Activated gamma-delta T cell treated with Interleukin-2 at 50 U/mL for 16 hours (primary cell): ENCODE measurements at places on chromosomes 3 and 15.

DNA sequence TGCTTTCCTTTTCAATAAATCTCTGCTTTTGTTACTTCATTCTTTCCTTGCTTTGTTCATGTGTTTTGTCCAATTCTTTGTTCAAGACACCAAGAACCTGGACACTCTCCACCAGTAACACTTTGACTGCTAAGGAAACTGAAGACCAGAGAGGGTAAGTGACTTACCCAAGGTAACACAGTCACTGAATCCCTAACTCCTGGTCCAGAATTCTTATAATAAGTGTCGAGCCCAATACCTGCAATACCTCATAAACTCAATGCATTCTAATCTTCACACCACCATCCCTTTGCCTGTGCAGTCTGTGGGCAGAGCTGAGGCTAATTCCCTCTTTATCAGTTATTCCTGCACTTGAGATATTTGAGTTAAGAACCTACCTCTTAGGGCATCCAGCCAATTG is 237.8 kb downstream of the UACA start:
- no peak for DNase-seq

GRCh38 chr3:50450209-50450921 is 53.1 kb downstream of the CACNA2D2 start:
- DNase-seq = peak; percentile 63

DNA sequence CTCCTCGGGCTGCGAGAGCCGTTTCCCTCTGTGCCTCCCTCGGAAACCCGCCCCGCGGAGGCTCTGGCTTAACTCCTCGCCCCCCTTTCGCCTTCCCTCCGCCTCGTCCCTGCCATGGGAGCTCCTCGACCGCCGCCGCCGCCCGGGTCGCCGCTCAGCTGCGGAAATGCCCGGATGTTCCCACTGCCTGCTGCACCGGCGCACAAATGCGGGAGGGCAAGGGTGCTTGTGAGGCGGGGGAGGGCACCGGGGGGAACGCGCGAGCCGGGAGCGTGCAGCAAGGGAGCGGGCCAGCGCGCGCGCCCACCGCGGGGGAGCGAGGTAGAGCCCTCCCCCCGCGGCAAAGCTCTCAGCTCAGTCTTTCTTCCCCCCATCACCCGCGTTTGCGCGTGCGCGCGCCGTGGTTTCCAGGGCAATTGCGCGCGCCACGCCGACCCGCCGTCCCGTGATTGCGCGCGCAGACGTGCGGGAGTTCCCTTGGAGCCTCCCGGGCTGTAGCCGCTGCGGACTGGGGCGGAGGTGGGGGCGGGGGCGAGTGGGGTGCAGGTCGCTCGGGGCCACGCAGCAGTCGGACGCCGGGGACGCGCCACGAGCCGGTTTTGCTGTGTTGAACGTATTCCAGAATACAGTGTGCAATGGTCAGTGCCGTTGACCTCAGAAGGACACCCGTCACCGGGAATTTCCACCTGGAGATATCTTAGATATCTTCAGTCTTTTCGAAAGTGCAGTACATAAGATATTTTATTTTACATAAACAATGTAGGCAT is at the start of gene DMXL2:
TSS of gene DMXL2 (minus strand) at position 168 of the 767 bp plus-strand sequence. CDS start 226 bp downstream, outside the sequence.
- DNase-seq = peak; percentile 60

DNA sequence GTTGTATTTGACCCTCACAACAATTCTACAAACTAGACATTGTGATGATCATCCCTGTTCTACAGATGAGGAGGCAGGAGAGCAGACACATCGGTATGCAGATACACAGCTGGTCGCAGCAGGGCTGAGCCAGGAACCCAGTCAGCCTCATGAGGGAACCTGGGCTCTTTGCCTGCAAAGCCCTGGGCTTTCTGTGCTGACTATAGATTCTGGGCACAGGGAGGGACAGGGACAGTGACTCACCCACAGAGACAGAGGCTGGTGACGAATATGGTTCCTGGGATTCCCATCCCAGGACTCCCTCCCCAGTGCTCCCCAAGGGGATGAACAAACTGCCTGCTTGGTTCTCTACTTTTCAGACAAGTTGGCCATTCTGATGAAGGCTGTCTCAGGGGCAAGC is 3.8 kb upstream of the CAMP start:
- DNase-seq = no peak

GRCh38 chr15:63381301-63382204 is at the start of gene CA12:
Gene CA12, minus strand, starts transcription at chr15:63381846. Its CDS starts 126 bp downstream, at chr15:63381720.
- DNase-seq = no peak

- no peak for DNase-seq
These were observed 113.5 kb downstream of the VGLL4 start for GRCh38 chr3:11530153-11530721.

- no peak for DNase-seq
These were observed 68.2 kb upstream of the SMAD3 start for GRCh38 chr15:66997212-66997611.

- no peak for DNase-seq
These were observed 328.9 kb upstream of the TBL1XR1 start for GRCh38 chr3:177525987-177526712.

DNA sequence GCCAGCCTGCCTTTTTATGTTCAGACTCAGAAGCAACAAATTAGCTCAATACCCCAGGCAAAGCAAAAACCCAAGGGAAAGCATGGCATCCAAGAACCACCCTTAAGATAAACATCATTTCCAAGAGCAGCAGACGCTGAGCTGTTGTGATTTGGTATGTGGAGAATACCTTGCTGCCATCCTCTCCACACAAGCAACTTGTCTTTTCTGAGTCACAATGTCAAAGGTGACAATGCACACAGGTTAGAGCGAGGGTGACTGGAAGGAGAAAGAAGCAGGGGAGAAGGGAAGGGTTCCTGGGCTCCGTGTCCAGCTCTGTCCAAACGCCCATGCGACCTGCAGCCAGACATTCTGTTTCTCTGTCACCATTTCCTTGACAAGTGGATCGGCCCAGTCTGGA is 6.0 kb downstream of the PCSK6 start:
- DNase-seq = no peak

GRCh38 chr3:23720885-23721284 is 84.9 kb upstream of the UBE2E1 start:
- no peak for DNase-seq

DNA sequence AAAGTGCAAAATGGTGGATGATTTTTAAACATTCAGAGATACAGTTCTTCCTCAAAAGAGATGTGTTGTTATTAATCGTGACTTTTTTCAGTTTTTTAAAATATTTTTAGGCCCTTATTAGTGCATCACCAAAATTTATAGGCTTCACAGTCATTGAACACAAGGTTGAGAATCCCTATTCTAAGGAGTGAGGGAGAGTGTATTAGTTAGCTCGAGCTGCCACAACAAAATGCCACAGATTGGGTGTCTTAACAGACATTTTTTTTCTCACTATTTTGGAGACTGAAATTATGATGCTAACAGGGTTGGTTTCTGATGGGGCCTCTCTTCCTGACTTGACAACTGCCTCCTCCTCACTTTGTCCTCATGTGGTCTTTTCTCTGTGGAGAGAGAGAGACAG is 145.9 kb upstream of the TPRG1 start:
- no peak for DNase-seq

DNA sequence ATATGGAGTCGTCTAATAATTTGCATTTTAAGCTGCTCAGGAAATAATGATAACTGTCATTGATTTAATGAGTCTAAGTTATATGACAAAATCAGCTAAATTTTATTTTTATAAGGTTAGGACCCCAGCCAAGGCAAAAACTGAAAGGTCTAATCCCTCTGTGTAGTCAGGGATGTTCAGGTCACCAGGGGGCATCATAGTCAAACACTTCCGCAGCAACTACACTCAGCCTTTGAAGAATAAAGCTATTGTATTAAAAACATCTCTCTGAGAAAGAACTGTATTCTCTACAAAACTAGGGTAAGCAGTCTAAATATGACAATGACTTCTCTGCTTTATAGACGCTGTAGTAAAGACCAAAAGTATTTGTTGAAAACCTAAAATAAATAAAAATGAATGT is 15.0 kb downstream of the INTS14 start:
- peak; percentile 15 for DNase-seq

DNA sequence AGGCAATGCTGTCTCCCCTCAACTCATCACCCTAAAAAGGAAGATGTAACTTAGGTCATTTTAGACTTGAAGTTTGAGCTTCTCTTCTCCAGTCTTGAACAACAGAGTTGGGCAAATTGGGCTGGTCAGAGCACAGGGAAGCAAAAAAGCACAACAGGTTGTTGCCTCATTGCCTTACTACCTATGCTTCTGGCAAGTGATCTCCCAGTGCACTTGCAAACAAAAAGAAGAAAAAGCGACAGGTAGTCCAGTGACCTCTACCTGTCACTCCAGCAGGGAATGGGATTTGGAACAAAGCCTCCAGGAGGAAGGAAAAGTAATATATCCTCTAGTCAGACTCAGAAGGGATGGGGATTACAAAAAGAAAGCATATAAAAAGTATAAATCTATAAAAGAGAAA is 160.2 kb upstream of the MANF start:
- DNase-seq = no peak

DNA sequence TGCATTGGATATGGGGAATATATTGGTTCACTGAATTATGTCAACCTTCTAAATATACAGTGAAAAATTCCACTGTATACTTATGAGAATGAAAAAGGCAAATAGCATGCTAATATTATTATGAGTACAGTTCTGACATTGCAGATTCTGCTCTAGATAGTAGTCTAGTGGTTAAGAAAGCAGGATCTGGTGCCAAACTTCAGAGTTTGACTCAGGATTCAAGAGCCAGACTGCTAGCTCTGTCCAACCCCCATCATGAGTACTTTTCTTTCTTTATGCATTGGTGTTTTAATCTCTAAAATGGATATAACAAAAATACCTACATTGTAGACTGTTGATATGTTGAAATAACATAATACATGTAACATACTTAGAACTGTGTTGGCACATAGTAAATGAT is 57.3 kb upstream of the PLSCR4 start:
- no peak for DNase-seq

- DNase-seq = no peak
These were observed 32.2 kb downstream of the RPLP1 start for GRCh38 chr15:69484837-69485236.

DNA sequence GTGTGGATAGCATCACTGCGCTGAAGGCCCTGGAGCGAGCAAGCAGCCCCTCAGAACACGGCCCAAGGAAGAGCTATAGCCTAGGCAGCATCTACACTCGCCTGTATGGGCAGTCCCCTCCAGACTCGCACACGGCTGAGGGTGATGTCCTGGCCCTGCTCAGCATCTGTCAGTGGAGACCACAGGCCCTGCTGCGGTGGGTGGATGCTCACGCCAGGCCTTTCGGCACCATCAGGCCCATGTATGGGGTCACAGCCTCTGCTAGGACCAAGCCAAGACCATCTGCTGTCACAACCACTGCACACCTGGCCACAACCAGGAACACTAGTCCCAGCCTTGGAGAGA is 20.5 kb downstream of the ATRIP start:
- no peak for DNase-seq

DNA sequence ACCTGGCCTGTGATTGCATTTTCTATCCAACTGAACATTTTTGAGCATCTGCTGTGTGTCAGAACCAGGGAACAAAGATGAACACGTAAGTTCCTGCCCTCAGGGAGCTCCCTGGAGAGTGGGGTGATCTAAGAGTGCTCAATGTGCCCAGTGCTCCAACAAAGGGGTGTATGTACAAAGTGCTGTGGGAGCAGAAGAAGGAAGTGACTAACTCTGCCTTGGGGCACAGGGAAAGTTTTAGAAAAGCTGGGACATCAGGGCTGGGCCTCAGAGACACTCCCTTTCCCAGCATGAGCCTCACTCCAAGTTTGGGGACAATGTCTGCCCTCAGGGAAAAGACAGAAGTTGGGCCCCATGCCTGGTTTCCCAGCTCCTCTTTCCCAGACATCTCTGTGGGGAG is 27.6 kb upstream of the BNC1 start:
- no peak for DNase-seq

DNA sequence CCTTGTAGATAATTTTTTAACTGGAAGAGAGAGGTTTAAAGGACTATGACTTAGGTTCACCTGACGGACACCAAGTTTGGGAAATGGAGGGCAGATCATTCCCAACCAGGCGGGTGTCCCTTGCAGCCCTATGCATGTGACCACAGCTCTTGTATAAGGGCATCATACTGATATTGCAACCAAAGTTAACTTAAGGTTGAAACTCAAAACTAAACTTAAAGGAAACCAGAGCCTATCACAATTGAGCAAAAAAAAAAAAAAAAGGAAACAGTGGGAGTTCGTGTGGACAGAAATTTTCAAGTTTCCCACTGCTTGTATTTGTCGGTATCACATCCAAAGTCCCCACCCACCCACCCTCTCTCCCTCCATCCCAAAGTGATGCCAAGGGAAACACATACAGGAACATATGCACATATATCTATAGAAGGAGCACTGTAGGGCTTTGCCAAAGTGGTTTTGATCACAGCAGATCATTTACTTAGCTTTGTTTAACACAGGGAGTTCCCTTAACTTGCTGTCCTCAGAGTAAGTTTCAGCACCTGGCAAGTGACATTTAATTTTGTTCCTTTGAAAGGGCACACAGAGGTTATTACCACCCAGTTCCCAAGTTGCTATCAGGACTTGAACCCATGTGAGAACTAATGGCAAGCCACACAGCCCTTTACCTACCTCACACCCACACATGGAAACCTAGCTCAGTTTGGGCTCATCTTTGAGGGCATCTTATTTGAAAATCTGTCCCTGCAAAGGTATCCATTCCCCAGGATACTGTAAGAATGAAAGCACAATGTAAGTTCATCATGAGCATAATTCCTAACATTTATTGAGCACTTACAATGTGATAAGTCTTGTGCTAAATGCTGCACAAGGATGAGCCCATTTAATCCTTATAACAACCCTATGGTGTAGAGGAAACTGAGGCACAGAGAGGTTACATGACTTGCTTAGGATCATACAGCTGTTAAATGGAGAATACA is 204.5 kb upstream of the CMC1 start:
- DNase-seq = no peak

DNA sequence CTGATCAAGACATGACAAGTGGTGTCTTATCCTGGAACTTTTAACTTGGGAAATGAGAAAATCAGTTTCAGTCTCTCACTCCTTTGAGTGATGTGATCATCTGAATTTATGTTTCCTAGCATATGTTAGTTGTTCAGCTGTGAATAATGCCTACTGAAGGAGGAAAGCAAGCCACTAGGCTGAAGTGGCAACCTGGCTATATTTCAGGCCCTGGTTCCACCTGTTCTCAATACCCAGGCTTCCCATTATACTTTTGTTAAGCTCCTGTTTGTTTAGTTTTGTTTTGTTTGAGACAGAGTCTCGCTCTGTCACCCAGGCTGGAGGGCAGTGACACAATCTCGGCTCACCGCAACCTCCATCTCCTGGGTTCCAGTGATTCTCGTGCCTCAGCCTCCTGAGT is 243.8 kb downstream of the ALCAM start:
- DNase-seq = no peak

- no peak for DNase-seq
These were observed 32.0 kb downstream of the HRH1 start for GRCh38 chr3:11186318-11186692.

GRCh38 chr15:89707577-89707976 is 17.0 kb downstream of the WDR93 start:
- DNase-seq = no peak

GRCh38 chr3:108728934-108729333 is 28.3 kb downstream of the RETNLB start:
- no peak for DNase-seq

GRCh38 chr3:122760453-122761271 is 33.0 kb downstream of the HSPBAP1 start:
- DNase-seq = no peak

- no peak for DNase-seq
These were observed 85.5 kb upstream of the FGF12 start for GRCh38 chr3:192812743-192813383.

GRCh38 chr15:101474983-101475382 is 14.5 kb downstream of the PCSK6 start:
- no peak for DNase-seq
